ENCODE measurements at places on chromosomes 4 and X.

- no peak for DNase-seq
These were observed 155.9 kb upstream of the MAOA start for GRCh38 chrX:43500246-43500645.

GRCh38 chr4:94378047-94378446 lies 35.4 kb upstream of the HPGDS start:
- no peak for DNase-seq

DNA sequence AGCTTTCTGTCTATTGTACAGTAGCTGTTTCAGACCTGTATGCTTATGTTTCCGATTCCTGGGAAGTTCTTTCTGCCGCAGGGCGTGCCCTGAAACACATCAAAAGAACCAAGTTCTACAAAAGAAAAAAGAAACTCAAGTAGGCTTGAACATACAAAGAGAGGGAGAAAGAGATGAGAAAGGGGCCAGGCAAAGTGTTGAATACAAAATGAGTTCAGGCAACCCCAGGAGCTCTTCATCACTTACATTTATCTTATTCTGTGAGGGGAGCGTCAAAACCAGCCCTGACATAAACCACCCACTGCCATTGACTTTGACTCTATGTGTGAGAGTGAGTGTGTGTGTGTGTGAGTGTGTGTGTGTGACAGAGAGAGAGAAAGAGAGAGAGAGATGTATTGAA lies 26.5 kb upstream of the ATOH1 start:
- no peak for DNase-seq

GRCh38 chrX:121456315-121456714 lies 408.9 kb downstream of the GLUD2 start:
- no peak for DNase-seq

- peak; percentile 29 for DNase-seq
These were observed at the start of gene TCEAL1 for GRCh38 chrX:103628386-103629317. Gene TCEAL1, plus strand, starts transcription at chrX:103628975. Its CDS starts 942 bp downstream, at chrX:103629917.

DNA sequence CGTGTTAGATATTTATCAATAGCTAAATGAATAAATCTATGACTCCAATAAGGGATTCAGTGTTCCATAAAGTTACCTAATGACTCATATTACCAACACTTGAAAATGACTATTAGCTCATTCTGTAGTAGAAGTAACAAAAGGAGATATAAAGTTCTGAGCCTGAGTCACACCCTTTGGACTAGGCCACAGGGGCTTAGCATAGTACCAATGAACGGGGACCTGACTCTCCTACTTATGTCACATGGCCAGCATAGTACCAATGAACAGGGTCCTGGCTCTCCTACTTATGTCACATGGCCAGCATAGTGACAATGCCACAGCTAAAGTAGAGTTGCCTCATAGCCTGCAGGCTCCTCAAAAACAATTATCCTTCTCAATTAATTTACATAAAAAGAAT lies 43.7 kb downstream of the MAGEB16 start:
- no peak for DNase-seq

DNA sequence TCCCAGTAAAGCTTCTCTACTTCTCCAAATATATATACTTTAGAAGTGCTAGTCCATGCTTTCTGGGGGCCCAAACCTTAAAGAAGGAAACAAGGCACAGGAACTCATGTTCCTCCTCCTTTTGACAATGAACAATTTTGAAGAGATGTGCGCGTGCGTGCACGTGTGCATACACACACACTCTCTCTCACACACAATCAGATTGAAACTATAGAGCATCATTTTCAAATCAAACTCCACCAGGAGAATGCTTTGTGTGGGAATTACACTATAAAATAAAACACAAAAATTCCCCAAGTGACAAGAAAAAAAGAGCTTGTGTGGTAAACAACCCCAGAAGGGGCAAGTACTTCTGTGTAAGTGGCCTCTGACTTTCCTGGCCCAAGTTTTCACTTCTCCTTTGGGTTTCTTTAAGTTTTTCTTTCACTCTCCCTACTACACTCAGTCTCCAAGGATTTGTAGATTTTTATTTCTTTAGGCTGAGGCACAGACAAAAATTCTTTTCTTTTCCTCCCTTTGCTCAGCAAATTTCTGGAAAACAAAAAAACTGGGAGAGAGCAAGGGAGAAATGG lies 46.6 kb upstream of the SHISA3 start:
- no peak for DNase-seq

DNA sequence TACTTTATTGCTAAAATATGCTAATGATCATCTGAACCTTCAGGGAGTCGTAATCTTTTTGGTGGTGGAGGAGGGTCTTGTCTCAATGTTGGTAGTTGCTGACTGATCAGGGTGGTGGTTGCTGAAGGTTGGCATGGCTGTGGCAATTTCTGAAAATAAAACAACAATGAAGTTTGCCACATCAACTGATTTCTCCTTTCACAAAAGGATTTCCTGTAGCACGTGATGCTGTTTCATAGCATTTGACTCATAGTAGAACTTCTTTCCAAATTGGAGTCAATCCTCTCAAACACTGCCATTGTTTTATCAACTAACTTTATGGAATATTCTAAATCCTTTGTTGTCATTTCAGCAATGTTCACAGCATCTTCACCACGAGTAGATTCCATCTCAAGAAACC lies 19.3 kb downstream of the DDIT4L start:
- DNase-seq = no peak

DNA sequence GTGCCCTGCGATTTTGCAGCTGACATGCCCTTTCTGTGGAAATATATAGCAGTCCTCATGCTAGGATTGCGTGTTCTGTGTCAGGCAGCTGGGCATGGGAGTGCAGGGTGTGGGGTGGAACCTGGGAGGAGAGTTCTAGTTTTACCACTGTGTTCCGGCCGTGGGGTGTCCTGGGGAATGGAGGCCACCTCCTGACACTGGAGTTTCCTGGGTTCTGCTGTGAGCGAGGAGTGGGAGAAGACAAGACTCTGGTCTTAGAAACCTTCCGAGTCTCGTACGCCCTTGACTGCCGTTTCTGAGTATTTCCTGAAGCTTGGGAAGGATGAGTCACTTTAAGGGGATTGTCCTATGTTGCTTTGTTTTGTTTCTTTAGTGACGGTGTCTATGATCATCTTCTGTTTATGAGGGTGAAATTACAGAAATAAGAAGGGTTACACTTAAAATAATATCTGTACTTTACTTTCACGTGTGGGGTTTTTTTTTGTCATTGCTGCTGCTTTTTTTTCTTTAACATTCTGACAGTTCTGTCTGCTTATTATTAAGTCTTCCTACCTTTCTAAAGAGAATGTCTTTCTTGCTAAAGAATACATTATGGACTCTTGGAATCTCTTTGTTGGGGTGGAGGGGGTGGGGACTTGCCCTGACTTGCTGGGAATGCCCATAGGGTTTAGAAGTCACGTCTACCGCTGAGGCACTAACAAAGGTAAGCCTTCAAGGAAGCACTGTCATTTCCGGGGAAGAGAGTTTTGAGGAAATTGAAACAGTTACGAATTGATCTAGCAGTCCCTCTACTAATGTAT lies 19.1 kb downstream of the CD99 start:
- DNase-seq = peak; percentile 54

- DNase-seq = no peak
These were observed 238.7 kb downstream of the GASK1B start for GRCh38 chr4:157934151-157934550.

DNA sequence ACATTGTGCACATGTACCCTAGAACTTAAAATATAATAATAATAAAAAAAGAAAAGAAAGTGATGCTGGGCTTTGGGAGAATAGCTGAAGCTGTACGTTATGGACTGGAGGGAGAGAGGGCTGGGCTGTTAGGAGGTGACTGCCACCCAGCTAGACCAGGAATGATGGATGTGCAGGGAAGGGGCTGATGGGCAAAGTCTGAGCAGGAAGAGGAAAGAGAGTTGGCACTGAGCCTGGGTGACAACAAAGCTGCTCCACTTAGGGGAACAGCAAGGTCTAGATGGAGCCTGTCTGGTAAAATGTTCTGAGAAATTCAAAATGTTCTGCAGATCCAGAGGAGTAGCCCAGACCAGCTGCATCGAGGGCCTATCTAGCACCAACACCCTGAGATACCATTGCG lies 32.3 kb downstream of the MED28 start:
- no peak for DNase-seq

DNA sequence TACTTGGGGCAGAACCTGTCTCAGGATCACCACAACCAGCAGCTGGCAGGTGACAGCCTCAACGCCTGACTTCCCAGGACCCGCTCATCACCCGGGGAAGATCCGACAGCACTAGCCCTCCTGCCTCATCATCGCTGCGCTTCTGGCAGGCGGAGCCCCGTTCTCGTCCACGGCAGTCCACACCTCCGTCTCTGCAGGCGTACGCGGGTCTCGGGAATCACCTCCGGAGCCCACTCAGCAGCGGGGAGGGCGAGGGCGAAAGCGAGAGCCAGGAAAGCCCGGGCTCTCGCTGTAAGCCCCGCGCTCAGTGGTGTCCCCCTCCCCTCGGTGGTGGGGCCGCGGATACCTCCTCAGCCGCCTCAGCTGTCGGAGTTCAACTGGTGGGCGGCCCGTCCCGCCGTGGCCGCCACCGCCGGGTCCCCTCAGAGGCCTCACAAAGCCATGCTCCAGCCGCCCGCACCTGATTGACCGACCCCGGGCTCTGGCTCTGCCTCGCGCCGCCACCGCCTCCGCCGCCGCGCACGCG lies 518 bp upstream of the CNKSR2 start:
- peak; percentile 24 for DNase-seq

- DNase-seq = no peak
These were observed 56.4 kb upstream of the XIAP start for GRCh38 chrX:123803331-123803983.

DNA sequence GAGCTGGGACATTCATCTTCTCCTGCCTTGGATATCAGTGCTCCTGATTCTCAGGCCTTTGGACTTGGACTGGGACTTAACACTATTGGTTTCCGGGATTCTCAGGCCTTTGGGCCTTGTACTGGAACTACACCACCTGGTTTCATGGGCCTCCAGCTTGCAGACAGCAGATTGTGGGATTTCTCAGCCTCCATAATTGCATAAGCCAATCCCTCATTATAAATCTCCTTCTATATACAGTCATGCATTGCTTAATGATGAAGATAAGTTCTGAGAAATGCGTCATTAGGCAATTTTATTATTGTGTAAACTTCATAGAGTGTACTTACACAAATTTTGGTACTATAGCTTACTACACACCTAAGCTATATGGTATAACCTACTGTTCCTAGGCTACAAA lies 8.9 kb upstream of the CCNG2 start:
- no peak for DNase-seq

DNA sequence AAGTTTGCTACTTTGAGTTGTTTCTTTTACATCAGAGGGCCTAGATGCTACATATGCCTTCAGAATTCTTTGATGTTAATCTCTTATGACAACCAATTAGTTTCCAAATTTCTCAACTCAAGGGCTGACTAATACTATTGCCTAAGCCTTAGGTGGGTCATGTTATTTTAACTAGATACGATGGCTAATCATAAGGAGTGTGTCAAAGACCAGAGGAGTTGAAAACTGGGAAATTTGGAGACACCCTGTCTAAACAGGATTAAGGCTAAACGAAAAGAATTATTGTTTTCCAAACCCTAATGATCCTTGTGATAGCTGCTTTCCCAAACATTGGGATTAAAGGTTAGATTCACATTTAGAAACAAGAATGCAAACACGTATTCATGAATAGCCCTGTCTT lies 228.5 kb downstream of the PCDH7 start:
- DNase-seq = no peak

DNA sequence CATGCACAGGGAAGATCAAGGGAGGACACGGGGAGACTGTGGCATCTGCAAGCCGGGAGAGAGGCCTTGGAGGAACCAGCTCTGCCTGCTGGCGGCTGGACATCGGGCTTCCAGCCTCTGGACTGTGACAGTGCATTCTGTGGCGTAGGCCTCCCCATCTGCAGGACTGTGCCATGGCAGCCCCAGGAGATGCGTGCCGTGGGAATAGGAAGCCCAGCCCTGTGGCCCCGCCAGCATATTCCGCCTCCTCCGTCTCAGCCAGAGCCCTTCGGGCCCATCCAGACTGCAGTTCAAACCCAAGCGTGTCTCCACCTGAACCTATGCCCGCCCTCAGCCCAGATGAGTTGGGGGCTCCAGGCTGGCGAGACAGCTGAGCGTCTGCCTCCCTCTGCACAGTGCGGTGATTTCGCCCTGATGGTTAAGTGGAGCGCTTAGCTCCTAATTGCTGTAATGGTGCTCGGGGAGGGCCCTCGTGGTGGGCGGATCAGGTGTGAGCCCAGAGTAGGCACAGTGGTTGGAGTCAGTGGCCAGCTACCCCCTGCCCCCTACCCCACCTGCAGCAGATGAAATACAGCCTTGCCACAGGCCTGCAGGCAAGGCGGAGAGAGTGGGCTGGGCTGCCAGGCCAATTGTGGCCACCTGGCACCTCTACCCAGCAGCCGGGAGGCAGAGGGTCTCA lies 133.9 kb downstream of the HMX1 start:
- DNase-seq = no peak

GRCh38 chr4:83297548-83298260 lies 13.1 kb upstream of the COQ2 start:
- no peak for DNase-seq

DNA sequence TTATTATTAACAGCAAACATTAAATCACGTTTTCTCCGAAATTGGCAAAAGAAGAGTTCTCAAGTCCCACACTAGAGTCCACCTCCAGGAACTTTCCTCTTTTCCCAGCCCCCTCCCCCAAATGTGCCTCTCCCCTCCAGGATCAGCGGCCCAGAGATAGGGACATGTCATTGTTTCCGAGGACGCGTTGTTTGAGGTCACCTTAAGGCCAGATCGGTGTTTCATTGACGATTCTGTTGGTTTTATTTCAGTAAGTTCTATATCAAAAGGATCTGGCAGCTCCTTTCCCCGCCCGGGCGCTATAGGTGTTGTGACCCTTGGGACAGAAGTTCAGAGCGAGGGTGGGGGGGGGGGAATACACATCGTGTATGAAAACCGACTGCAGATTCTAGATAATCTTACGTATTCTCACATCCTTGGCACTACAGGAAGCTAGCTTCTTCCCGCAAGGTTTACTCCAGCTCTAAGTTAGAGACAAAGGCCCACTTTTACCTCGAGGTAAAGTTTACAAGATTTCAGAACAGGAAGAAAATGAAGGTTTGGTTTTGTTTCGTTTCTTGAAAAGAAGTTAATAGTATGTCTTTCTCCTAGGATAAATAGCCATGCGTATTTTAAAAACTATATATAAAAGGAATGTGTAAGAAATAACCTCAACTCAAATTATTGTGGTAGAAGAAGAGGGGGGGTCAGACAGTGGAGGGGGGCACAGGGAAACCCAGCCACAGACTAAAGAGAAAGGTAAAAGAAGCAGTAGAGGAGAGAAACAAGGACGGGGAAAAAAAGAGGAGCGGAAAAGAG lies 739 bp upstream of the MSX1 start:
- DNase-seq = no peak

DNA sequence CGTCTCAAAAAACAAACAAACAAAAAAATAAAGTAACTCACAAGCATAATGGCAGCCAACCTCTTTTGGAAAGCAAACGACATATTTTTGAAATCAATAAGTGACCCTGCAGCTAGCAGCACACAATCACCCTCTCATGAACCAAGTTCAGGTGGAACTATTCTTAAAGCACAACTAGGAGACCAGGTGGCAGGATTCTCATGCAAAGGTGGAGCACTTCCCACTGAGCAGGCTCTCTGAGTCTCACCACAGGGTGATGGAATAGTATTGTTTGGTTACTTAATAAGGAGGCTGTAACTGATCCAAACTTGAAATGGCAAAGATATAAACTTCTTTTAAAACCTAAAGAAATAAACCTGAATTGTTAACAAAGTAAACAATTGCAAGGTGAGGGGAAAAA lies 1293.1 kb downstream of the PCDH19 start:
- no peak for DNase-seq

GRCh38 chr4:154595807-154596206 lies 5.3 kb upstream of the FGA start:
- DNase-seq = no peak

GRCh38 chrX:47706575-47706974 lies 47.6 kb upstream of the UXT start:
- no peak for DNase-seq
